ENCODE measurements at places on chromosomes 11 and 22. TPM values are rescaled to one million over a fixed set of nuclear protein-coding genes. Genes with fewer than 3 reads are reported as not detected.

GRCh38 chr11:68764746-68765145 lies 13.4 kb upstream of the TESMIN start:
- H3K4me1 ChIP-seq: no peaks in the 10 kb centered on the region
- peaks cover 13% of the 10 kb centered on the region for H3K36me3 ChIP-seq
- H3K27me3 ChIP-seq: no peaks in the 10 kb centered on the region
- no peak overlapping the region for H3K4me3 ChIP-seq
- H3K27ac ChIP-seq: no peak overlapping the region

DNA sequence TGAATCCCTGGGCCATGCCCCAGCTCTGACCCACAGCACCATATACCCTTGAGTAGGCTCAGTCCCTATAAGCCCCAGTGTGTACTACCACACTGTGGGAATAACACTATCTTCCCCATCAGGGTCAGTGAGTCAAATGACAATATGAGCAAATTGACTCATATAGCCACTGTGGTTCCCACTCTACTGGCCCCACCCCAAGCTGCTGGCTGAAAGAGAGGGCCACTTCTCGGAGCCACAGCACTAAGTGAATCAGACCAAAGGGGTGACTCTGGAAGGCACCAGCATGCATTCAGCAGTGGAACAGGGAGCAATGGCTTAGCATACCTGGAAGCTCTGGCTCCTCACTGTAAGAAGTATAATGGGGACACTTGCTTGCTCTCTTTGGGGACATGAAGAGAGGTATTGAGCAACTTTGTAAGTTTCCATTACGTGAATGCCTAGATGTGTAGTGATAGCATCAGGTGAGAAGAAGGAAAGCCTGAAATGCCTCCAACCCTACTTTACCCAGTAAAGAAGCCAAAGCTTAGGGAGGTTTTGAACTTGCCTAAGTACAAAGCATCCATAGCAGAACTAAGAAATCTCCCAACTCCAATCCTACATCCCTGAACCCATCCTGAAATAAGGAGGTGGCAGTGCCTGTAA lies 13.5 kb downstream of the CD59 start:
- H3K4me1 ChIP-seq: peaks cover 36% of the 10 kb centered on the region
- peak; percentile 82 for DNase-seq
- H3K4me3 ChIP-seq: peak overlapping the region; percentile 2
- H3K27me3 ChIP-seq: no peaks in the 10 kb centered on the region
- peak overlapping the region; percentile 97 for H3K27ac ChIP-seq

DNA sequence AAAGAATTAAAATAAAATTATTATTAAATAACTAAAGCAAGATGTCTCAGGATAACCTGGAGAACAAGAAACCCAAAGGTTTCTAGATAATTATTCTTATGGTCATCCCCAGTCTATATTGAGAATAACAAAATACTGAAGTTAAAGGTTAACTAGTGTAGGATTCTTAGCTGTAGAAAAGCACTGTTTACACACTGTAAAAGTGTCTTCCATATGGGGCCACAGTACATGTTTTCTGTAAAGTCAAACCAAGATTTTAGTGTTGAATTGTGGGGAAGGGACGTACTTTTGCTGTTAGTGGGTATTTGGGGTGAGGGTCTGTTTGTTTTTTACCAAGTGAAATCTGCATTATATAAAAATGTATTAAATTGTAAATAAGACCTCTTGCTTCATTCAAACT lies 47.5 kb upstream of the SOX6 start:
- no peaks in the 10 kb centered on the region for H3K36me3 ChIP-seq
- no peaks in the 10 kb centered on the region for H3K27me3 ChIP-seq
- no peaks in the 10 kb centered on the region for H3K4me1 ChIP-seq
- no peak for DNase-seq

DNA sequence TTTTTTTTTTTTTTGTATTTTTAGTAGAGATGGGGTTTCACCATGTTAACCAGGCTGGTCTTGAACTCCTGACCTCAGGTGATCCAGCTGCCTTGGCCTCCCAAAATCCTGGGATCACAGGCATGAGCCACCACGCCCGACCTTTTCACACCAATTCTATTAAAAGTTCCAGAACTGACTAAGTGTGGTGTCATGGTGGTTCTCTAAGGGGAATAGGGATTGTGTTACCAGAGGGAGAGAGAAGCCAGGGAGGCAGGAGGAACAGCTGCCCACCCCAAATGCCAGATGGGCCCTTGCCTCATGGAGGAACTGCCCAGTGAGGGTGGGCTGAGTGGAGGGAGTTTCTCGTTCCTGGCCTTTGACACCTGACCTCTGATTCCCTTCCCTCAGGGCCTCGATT lies 5.9 kb downstream of the RPS6KA4 start:
- H3K36me3 ChIP-seq: peaks cover 27% of the 10 kb centered on the region
- peaks cover 1% of the 10 kb centered on the region for H3K4me1 ChIP-seq
- H3K4me3 ChIP-seq: no peak overlapping the region
- H3K27ac ChIP-seq: no peak overlapping the region
- no peaks in the 10 kb centered on the region for H3K27me3 ChIP-seq
- DNase-seq: no peak

GRCh38 chr22:23419931-23420330 lies 160.2 kb downstream of the IGLL1 start:
- no peak overlapping the region for H3K27ac ChIP-seq
- no peaks in the 10 kb centered on the region for H3K36me3 ChIP-seq
- no peaks in the 10 kb centered on the region for H3K4me1 ChIP-seq

DNA sequence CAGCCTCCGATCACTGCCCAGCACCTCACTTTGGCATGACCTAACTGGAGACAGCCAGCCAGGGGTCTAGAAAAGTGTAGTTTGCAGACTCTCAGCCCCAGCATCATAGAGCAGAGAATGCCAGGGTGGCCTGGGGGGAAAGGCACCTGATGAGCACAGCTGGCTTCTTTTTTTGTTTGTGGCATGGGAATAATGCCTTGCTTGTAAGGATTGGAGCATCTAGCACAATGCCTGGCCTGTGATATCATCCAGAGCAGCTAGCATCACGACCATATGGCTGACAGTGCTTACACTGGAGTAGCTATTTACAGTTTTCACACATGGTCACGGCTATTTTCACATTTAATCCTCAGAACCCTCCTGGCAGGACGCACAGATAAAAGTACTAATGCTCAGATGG lies 594.8 kb upstream of the B3GAT1 start:
- H3K36me3 ChIP-seq: no peaks in the 10 kb centered on the region
- H3K4me1 ChIP-seq: no peaks in the 10 kb centered on the region
- H3K27ac ChIP-seq: no peak overlapping the region

- H3K4me1 ChIP-seq: no peaks in the 10 kb centered on the region
- no peak overlapping the region for H3K4me3 ChIP-seq
- no peaks in the 10 kb centered on the region for H3K27me3 ChIP-seq
- DNase-seq: no peak
- H3K27ac ChIP-seq: no peak overlapping the region
These were observed 7.4 kb downstream of the ACAT1 start for GRCh38 chr11:108128772-108129171.

DNA sequence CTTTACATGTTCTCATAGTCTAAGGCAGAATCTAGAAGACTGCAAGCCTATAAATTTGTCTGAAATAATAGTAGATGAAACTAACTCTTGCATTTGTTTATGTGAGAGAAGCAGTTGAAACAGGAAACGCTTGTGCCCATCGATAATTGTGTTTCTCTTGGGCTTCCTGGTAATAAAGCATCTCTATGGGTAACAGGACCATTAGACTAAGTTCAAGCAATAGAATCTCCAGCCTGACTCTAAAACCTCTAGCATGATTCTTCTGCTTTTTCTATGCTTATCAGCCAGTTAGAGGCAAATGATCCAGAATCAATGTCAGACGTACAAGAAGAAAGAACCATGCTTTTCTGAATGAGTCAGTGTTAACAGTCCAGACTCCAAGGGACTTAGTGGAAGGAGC lies 1734.4 kb downstream of the LRRC4C start:
- no peaks in the 10 kb centered on the region for H3K4me1 ChIP-seq
- no peaks in the 10 kb centered on the region for H3K36me3 ChIP-seq
- H3K4me3 ChIP-seq: no peak overlapping the region
- no peaks in the 10 kb centered on the region for H3K27me3 ChIP-seq

- no peaks in the 10 kb centered on the region for H3K36me3 ChIP-seq
- no peak overlapping the region for H3K4me3 ChIP-seq
- no peaks in the 10 kb centered on the region for H3K27me3 ChIP-seq
- H3K27ac ChIP-seq: no peak overlapping the region
- H3K4me1 ChIP-seq: no peaks in the 10 kb centered on the region
These were observed 8.8 kb upstream of the PANX2 start for GRCh38 chr22:50161508-50162390.

- H3K27me3 ChIP-seq: no peaks in the 10 kb centered on the region
- DNase-seq: peak; percentile 61
- H3K4me1 ChIP-seq: peaks cover 2% of the 10 kb centered on the region
- peak overlapping the region; percentile 78 for H3K4me3 ChIP-seq
- peaks cover 16% of the 10 kb centered on the region for H3K36me3 ChIP-seq
These were observed 851 bp downstream of the PTDSS2 start for GRCh38 chr11:450809-451451.

DNA sequence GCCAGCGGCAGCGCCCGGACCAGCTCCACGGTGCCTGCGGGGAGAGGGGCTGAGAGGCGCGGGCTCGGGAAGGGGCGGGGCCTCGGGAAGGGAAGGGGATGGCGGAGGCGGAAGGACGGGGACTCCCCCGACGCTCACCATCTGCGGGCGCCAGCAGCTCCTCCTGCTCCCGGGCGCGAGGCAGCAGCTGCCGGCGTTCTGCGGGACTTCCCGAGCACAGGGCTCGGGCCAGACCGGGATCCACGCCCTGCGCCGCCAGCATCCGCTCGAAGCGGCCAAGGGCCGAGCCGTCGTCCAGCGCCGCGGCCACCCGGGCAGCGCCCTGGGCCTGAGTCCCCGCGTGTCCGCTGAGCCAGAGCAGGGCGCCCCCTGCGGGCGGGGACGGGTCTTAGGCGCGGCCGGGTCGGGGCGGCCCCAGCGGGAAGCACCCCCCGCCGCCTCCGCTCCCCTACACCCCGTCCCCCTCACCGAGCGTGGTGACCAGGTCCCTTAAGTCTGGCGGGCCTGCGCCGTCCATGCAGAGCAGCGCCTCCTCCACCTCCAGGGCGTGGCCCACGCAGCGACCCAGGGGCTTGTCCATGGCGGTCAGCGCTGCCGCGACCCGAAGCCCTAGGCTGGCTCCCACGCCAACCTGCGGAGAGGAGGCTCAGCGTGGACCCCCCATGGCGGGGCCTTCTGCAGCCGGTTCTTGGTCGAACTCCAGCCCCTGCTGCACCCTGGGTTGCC lies 873 bp upstream of the SCO2 start:
- H3K27ac ChIP-seq: peak overlapping the region; percentile 71
- H3K27me3 ChIP-seq: peaks cover 9% of the 10 kb centered on the region
- H3K4me1 ChIP-seq: peaks cover 19% of the 10 kb centered on the region
- H3K36me3 ChIP-seq: peaks cover 16% of the 10 kb centered on the region

DNA sequence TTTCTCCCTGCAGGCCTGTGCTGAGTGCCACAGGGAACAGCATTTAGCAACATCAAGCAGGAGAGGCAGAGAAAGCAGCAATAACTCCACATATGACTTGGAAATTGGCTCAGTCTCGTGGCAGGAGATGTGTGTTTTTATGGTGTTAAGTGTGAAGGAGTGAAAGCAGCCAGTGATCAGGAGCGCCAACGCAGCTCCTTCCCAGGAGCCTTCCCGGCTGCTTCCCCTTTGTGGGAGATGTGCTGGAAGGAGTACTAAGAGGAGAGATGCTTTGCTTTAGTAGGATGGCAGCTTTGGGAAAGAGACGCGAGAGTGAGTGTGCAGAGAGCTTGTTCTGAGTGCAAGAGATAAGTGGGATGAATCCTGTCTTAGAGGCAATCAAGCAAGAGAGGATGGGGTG lies 54.7 kb upstream of the KIRREL3 start:
- DNase-seq: no peak
- no peak overlapping the region for H3K4me3 ChIP-seq
- no peaks in the 10 kb centered on the region for H3K36me3 ChIP-seq
- no peak overlapping the region for H3K27ac ChIP-seq

DNA sequence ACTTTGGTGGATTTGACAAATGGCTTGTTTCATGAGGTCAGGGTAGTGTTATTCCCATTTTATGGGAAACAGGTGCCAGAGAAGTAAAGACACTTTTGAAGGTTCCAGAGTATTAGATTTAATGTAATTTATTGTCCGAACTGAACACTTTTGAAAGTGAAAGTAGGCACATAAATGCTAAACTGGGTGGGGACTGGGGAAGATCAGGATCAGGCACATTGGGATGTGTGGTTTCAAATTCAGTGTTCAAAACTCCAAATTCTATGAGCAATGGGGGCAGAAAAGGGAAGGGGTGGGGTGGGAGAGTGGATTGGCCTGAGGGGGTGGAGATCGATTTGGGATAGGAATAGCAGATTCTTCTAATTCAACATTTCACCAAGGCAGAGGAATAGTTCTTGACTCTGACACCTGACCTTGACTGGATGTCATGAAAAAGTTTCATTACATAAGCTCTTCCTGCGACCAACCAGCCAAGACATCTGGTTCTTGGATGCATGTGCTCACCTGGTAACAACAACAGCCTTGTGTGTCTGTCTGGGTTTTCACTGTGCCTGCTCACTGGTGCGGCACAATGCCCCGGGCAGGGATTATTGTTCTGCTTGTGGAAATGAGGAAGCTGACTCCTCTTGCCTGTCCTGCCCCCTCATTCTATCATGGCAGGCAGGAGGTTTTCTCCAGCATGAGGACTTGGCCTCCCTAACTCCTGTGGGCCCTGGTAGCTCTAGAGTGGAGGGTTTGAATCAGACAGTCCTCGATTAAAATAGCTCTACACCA lies 10.8 kb downstream of the PPFIBP2 start:
- no peak overlapping the region for H3K4me3 ChIP-seq
- no peaks in the 10 kb centered on the region for H3K27me3 ChIP-seq
- no peaks in the 10 kb centered on the region for H3K36me3 ChIP-seq
- H3K27ac ChIP-seq: no peak overlapping the region
- no peak for DNase-seq
- H3K4me1 ChIP-seq: no peaks in the 10 kb centered on the region

Gene TSKU
- total RNA-seq: 5.0 TPM

Gene DAGLA
- total RNA-seq: 2.0 TPM

Gene OR8J1
- not detected for total RNA-seq

Gene DDTL
- 2.1 TPM for total RNA-seq
